ENCODE measurements at places on chromosomes 13 and 19.

GRCh38 chr13:60501236-60501635 lies 104.2 kb downstream of the TDRD3 start:
- DNase-seq, result peak; percentile 36

DNA sequence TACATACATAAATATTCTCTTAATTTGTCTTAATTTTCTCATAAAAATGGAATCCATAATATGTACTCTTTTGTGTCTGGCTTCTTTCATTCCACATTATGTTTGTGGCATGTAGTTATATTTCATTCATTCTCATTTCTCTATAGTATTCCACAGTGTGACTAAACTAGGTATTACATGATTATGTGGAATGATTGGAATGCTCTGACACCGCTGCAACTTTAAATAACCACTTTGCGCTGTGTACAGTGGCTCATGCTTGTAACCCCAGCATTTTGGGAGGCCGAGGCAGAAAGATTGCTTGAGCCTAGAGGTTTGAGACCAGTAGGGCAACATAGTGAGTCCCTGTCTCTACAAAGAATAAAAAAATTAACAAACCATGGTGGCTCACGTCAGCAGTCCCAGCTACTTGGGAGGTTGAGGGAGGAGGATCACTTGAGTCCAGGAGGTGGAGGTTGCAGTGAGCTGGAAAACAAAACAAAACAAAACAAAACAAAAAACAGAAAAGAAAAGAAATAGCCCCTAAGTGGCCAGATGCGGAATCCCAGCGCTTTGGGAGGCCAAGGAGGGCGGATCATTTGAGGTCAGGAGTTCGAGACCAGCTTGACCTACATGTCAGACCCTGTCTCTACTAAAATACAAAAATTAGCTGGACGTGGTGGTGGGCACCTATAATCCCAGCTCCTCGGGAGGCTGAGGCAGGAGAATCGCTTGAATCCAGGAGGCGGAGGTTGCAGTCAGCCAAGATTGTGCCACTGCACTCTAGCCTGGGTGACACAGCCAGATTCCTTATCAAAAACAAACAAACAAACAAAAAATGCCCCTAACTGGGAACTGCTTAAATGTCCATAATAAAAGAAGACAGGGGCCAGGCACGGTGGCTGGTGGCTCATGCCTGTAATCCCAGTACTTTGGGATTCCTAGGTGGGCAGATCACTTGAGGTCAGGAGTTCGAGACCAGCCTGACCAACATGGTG lies 8.0 kb upstream of the SAE1 start:
- no peak for DNase-seq

- peak; percentile 96 for DNase-seq
Observed at GRCh38 chr19:57803594-57804325, 11.0 kb downstream of the ZNF552 start.

GRCh38 chr19:29668746-29669609 lies 3.7 kb downstream of the PLEKHF1 start:
- DNase-seq, result no peak

GRCh38 chr13:54486421-54487166 lies 1458.0 kb downstream of the OLFM4 start:
- no peak for DNase-seq

GRCh38 chr13:25874907-25875306 lies 176.9 kb downstream of the SHISA2 start:
- peak; percentile 7 for DNase-seq

GRCh38 chr13:33932769-33933406 lies 114.9 kb downstream of the RFC3 start:
- no peak for DNase-seq

DNA sequence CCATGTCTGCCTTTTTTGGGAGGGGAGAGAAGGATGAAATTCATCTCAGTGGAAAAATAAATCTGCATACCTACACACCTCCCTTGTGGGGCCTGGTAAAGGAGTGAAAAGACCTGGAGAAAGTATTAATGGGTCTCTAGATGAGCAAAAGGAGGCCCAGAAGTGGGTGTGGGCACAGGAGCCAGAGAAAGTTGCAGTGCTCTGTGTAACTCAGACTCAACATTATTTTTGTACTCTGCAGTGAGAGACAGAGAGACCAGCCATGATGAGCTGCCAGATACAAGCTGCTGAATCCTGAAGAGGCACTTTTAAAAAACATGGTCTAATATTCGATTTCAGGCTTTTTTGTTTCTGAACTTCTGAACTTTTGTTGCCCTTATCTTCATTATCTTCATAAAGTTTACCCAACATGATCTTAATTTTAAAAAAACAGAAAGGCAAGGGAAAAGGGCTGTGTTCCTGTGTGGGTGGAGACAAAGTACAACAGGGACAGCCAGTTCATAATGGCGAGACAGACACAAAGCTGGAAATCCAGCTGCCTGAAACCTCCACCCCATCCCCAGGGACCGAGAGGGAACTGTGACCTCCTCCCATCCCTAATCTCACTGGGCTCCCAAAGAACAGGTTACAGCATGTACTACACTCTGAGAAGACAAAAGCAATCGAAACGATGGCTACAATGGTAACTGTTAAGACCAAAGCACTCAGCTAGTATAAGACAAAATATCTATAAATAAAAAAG lies 77.2 kb downstream of the KLF12 start:
- no peak for DNase-seq

GRCh38 chr13:32471187-32471922 lies 43.4 kb upstream of the N4BP2L1 start:
- DNase-seq, result no peak

Data from mesendoderm (in vitro differentiated cells).